Effector CD4-positive, alpha-beta T cell (primary cell): ENCODE measurements at places on chromosomes 2 and 18.

DNA sequence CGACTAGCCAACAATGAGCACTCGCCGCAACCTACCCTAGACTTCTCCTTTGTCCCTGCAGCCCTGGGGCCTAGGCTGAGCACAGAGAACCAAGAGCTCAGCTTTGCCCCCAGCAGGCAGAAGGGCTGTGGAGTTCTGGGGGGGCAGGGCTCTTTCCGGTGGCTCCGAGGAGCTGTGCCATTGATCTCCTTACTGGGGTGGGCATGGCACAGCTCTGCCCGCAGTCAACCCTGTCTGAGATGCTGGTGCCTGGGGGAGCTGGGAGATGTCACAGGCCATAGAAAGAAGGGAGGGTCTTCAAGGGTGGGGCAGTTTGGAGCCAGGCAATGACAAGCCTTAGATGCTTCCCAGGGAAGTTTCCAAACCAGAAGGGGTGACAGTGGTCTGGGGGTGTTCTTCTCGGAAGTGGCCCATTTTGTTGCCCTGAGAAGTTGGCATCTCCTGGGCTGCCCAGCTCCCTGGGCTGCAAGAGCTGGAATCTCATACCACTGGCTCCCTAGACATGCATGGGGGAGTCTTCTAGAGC is 14.1 kb upstream of the GPR55 start:
- no peak for DNase-seq

DNA sequence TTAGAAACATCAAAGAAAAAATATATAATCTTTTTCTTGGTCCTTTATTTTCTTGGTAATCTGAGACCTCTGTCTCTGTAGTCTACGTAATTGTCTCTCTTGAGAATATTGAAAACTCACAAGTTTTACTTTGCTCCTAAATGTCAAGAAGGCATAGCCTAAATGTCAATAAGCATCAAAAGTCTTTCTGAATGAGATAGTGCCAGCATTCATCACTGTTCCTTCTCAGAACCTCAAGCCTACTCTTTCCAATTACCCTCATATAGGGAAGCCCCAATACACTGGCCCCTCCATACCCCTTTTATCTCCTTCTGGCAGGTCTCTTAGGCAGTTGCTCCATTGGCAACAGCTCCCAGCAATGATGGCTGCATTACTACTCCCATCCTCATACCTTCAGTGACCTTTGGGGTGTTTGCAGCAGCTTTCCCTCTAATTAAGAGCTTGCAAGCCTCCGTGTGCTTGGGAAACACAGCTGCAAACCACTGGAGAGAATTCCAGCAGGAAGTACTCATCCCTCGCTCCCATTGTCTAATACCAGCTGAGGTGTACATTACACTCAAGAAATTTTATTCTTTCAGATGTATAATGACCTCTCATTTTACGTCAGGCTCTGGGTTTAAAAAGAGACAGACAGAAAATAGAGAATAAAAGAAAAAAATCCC is 95.8 kb downstream of the KYNU start:
- no peak for DNase-seq

DNA sequence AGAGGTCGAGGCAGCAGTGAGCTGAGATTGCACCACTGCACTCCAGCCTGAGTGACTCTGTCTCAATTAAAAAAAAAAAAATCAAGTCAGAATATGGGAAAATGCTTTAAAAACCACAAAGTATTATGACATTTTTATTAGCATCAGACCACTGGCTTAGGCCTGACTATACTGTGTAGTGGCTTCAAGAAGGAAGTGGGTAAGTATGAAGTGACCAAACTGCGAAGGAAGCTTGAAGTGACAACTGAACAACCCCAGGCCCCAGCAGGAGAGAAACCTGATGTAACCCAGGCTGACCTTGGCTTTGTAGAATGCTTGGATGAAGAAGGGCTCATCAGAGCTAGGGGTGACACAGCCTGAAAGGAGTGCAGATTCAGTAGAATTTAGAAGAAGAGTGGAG is 21.4 kb upstream of the HAAO start:
- no peak for DNase-seq

- DNase-seq, result no peak
These were observed 170.2 kb downstream of the PRKCE start for GRCh38 chr2:45821558-45822271.

GRCh38 chr2:7225848-7226247 is 308.6 kb downstream of the RNF144A start:
- no peak for DNase-seq

DNA sequence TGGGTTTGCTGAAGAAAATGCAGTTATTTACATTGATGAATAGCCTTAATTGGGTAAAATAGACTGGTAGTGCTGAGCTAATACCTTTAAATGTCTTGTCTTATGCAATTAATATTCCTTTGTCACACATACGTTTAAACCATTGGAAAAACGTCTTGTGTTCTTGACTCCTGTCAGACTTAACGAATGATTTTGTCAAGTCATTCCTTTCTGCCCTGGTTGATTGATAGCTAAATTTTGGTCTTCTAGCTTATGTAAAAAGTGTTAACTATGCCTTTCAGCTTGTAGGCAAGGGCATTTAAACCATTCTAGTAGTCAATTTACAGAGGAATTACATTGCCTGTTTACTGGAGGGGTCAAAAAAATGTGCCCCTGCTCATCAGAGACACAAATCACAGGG is 105.8 kb upstream of the LRRTM1 start:
- no peak for DNase-seq

- no peak for DNase-seq
These were observed 112.7 kb upstream of the CTDP1 start for GRCh38 chr18:79566771-79567431.

GRCh38 chr2:579961-580360 is 97.2 kb downstream of the TMEM18 start:
- DNase-seq, result no peak

DNA sequence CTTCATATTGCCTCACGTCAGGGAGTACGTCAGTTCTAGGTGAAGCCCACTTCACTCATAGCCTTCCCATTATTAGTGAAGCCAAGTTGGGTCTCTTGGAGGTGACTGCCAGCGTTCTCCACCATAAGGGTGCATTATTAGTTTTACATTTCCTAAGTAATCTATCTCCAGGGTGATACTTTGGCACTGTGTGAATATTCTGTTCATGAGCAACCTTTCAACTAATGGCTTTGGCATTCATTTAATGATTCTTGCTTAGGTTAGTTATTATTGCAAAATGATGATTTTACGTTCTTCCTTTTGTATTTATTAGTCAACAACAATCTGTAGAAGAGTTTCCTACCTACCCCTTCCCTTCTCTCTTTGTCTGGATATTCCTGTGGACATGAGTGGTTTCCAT is 97.5 kb downstream of the MAP4K4 start:
- no peak for DNase-seq

DNA sequence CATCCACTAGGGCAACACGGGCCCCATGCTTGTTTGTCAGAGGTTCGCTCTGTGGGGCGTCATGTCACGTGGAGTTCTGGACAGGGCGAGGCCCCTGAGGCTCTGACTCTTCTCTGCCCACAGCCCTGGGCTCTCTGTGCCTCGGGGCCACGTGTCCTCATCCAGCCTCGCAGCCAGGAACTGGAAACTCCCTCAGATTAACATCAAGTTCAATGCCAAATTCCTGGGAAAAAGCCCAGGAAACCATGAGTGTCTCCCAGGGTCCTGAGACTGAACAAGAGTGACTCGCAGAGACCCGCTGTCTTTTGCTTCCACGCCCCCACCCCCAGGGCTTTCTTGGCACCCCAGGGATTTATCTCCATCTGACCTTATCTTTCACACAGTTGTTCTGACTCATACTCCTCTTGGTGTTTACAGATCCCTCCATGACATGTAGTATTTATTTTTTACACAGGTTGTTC is 174.0 kb upstream of the PIEZO2 start:
- no peak for DNase-seq

- no peak for DNase-seq
These were observed 286.8 kb upstream of the RAB12 start for GRCh38 chr18:8322486-8322885.

DNA sequence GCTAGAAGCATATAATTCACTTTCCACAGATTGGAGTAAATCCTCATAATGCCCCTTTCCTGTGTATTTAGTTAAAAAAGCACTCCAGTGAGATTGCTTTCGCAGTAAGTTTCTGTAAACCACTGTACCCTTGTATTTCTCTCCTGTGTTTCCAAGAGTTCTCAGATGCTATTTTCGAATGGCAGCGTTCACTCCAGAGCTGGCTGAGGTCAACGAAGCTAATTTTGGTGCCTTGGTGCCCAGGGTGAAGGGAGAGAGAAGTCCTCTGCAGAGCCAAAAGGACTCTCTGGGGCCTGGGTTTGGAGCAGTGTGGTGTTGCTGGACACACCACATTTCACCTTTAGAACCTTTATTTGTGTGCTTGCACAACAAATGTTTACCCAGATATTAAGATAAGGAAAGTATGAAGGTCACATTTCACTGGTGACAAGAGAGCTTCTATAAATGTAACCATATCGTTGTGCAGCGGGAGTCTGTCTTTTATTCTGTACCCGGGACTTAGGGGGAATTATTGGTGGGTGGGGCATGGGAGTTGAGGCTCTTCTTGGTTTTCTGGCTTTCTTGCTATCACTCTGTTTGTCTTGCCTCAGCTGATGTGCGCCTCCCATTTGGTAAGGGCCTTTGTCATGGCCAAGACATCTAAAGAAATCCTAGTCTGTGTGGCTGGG is 9.9 kb downstream of the EPAS1 start:
- DNase-seq, result no peak

DNA sequence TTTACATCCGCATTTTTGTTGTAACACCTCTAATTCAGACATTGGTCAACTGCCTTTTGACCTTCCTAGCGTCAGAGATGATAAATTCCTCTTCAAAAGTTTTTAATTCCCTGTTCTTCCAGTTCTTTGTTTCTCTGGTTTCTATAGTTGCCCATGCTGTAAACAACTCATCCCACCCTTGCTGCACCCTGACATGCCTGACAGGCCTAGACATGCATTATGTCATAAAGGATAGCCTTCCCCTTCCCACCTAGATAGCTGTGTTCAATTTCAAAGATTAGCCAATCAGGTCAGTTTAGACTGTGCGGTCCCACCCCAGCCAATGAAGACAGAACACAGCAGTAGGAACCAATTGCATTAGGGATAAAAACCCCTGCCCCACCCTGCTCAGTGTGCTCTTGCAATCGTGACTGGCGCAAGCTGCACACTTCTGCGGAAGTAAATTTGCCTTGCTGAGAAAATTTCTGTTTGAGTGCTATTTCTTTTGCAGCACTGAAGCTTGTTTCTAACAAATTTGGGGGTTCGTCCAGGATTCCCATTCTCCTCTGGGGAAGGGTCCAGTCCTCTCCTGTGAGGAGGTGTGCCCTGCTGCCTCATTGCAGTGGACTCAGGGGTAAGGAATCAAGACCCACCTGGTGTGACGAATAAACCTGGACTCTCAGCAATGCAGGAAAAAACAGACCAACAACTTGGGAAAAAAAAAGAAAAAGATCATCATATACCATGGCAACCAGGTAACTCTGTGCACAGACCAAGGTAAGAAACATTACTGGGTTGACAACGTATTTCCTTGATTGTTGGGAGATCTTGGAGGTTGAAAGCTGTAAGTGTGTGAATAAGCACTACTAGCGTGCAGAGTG is 9.1 kb upstream of the SAP130 start:
- DNase-seq, result no peak

DNA sequence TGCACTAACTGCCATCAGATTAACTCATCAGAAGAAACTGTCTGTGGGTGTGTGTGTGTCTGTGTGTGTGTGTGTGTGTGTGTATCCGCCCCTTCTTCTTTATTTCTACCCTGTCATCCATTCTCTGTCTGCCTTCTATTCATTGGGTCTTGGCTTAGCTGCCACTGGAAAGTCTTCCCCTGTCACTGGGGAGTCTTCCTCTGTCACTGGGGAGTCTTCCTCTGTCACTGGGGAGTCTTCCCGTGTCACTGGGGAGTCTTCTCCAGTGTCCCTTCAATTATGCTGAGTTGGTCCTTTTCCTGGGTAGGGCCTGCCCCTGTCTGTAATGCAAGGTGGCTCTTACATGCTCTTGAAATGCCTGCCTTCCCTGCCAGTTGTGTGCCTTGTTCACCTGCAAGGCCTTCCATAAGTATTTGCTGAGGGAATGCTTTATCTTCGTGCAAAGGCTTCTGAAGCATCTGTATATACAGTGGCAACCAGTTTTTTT is 18.9 kb upstream of the POLR1B start:
- DNase-seq, result no peak

DNA sequence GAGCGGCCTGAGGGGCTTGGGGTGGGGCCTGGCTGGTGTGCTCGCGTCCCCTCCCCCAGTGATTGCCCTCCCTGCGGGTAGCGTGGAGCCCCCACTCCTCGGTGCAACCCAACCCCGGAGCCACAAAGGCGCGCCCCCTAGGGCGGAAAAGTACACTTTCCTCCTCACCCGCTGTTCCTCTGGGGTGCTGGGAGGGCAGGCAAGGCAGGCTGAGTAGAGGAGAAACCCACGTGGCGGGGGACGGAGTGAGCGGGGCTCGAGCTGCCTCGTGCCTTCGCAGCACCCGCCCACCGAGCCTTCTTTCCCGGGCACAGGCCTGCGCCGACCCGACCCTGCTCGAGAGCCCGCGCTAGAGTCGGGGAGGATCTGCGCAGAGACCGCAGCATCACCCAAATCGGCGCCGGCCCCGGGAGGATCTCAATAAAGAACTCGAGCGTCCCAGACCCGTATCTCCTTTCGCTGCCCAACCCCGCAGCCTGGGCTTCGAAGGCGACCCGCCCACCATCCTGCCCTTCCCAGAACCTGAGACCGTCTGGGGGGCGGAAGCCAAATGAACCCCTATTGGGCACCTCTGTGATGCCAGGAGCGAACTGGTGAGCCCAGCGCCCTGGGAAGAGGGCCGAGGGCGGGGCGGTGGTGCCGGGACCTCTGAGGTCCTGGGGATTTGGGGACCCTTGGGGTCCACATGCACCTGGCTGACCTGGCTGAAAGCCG is 1.5 kb downstream of the UCN start:
- DNase-seq, result peak; percentile 11

GRCh38 chr2:231000211-231000904 is 4.4 kb downstream of the SPATA3 start:
- DNase-seq, result no peak

DNA sequence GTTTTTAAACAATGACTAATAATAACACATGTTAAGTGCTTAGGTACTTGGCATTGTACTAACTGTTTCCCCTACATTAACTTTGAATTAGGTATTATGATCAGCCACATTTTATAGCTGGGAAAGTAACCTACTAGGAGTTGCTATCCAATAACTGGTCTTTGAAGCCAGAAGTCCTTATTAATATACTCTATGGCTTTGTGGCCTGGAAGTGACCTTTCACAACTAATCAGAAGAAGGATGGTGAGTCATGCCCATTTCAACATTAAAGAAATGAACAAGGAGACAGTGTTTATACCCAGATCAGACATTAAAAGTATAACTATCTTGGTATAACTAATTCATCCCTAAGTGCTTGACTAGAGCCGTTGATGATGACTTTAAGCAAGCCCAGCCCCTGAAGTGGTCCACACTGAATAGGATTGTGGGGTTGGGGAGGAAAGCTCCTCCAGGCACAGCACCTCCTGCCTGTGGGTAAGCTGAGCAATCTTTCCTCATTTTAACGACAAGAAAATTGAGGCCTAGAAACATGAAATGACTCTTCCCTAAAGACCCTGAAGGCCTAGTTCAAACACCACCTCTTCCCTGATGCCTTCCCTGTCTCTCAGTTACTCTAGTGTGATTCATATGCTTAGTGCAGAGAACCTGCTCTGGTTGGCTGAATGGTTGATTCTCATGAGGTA is 71.6 kb upstream of the RFX8 start:
- no peak for DNase-seq

GRCh38 chr2:228646061-228646460 is 464.6 kb upstream of the SPHKAP start:
- DNase-seq, result no peak

GRCh38 chr18:56576826-56577573 is 61.4 kb downstream of the TXNL1 start:
- DNase-seq, result no peak
